ENCODE measurements at places on chromosomes 3 and 15. TPM values are rescaled to one million over a fixed set of nuclear protein-coding genes. Genes with fewer than 3 reads are reported as not detected.

- no peak for DNase-seq
Measured at GRCh38 chr15:49742381-49742780, 121.5 kb downstream of the DTWD1 start.

DNA sequence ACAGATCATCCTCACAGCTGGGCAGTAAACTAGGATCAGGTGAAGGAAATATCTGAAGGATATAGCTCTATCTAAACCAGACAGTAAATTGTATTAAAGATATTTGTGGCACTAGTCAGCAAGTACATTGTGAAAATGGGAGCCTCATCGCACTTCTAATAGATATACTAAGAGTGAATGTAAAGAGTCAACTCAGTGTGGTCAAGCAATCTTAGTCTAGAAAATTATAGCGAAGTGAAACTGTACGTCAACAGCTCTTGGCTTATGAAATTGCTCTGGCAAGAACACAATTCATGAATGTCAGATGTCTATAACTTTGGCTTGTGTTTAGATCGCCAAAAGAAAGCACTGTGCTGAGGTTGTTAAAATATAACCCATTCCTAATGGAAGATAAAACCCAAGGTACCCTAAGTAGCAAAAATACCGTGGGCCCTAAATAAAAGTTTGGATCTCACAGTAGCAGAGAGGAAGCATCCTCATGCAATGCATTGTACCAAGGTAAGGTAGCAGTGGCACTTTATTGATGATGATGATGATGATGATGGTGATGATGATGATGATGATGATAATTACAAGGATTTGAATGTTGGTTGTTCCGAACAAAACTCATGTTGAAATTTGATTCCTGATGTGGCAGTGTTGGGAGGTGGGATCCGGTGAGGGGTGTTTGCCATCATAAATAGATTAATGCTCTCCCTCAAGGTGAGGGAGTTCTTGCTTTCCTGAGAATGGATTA lies 228.5 kb downstream of the UNC13C start:
- DNase-seq, result no peak

DNA sequence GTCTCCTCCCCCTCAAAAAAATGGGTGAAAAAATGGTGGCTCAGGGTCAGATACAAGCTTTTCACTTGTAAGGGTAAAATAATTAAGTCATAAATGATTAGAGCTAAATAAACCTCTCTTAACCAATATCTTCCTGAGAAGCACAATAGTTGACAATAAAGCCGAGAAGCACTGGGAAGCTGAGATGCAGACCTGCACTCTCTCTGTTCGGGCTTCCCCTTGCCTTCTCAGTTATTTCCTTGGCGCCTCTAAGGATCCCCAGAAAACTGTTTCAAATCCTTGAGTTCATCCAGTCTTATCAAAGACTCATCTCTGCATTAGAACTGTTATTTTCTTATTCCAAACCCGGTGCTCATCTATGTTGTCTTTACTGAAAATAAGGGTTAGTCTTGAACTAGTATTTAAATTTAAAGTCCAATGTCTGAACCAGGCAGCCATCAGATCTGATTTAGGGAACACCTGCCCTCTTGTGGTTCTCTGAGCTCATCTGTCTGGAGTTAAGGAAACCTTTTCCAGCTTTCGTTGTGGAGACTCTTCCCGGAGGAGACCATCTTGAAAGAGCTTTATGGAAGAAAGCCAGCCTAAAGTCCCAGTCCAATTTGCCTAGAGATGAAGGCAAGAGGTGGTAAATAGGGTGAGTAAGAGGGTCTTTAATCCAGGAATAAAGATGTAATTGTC lies 256.4 kb upstream of the MCTP2 start:
- DNase-seq, result peak; percentile 47

GRCh38 chr3:188287339-188287738 lies 133.4 kb downstream of the LPP start:
- DNase-seq, result no peak

EAF2 gene
- polyA plus RNA-seq, result 8.8 TPM

LIPH gene
- polyA plus RNA-seq, result 0.75 TPM

DNA sequence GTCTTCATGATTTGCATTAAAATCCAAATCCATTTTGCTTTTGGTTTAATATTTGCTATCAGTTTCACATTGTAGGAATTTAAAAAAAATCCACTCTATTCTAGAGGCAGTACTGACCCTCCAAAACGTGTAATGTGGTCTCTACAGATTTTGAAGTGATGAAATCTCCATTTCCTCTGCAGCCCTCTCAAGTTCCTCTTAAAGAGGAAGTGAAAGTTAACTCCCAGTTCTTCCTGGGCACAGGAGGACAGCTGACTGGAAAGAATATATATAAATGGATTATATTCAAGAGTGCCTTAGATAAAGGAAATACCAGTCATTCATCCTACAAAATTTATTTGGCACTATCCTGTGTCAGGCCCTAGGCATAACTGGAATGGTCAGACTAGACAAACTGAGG lies 83.5 kb upstream of the PLCL2 start:
- DNase-seq, result no peak

DNA sequence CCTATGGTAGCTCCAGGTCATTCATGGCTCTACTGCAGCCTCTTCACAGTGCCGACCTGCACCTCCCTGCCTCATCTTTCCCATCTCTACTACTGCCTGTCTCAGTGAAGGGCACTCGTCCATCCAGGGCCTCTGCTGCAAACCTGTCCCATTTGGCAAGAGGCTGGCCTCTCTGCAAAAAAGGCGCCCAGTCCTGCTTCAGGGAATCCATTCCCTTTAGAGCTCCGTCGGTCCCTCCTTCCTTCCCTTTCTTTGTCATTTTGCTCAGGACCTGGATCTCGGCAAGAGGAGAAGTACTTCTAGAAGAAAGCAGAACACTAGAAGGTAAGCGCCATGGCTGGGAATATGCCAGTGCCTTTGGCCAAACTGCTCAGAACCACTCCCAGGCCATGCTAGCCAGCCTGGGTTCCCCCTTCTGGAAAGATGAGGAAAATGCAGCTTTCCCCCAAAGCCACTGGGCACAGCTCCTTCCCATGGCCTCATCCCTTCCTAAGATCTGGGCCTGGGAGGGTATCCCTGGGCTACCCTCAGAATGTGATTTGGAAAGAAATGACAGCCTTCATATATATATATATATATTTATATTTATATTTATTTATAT lies 6.4 kb upstream of the ISL2 start:
- DNase-seq, result no peak
